MCF 10A (cell line): ENCODE measurements at places on chromosomes 4 and X. TPM values are rescaled to one million over a fixed set of nuclear protein-coding genes. Genes with fewer than 3 reads are reported as not detected.
A peak's percentile ranks its signal among the peaks of the same experiment; 100 is the strongest.

The PGAM4 gene
- not detected in 2 replicates for total RNA-seq

The FAM241A gene
- 8.2 and 10.9 TPM in 2 replicates for total RNA-seq

The ODAPH gene
- total RNA-seq: not detected in 2 replicates

The CCDC110 gene
- total RNA-seq: 0.47 TPM in 1 of 2 replicates, not detected in the other

The PNMA6F gene
- not detected in 2 replicates for total RNA-seq

The DSPP gene
- total RNA-seq: not detected in 2 replicates

The EMCN gene
- total RNA-seq: not detected in 2 replicates

The STARD8 gene
- total RNA-seq: 0.37 and 1.0 TPM in 2 replicates

DNA sequence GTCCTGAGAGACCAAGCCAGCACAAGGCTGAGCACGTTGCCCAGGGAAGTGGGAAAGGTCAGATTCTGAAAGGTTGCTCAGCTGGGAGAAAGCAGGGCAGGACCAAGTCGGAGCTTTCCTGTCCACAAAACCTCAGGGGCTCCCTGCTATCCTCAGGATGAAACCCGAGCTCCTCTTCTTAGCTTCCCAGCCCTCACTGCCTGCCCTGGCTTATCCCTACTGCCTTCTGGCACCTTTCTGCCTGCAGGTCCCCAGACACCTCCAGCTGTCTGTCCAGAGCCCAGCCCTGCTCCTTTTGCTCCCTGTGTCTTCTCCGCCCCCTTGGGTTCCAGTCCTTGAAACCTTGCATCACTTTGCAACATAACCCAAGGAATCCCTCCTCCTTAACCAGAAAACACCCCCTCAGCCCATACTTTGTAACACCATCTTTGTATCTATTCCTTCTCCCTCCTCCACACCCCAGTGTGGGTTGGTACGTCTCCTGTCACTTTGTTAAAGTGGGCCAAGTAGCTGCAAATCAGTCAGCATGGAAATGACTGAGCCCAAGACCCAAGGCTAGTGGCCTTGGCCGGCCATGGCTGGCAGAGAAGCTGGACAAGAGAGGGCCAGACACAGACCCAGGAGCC is 20.0 kb upstream of the PRRG3 start:
- DNase-seq: no peak

GRCh38 chr4:170716868-170717267 is 627.1 kb upstream of the AADAT start:
- no peak for DNase-seq

DNA sequence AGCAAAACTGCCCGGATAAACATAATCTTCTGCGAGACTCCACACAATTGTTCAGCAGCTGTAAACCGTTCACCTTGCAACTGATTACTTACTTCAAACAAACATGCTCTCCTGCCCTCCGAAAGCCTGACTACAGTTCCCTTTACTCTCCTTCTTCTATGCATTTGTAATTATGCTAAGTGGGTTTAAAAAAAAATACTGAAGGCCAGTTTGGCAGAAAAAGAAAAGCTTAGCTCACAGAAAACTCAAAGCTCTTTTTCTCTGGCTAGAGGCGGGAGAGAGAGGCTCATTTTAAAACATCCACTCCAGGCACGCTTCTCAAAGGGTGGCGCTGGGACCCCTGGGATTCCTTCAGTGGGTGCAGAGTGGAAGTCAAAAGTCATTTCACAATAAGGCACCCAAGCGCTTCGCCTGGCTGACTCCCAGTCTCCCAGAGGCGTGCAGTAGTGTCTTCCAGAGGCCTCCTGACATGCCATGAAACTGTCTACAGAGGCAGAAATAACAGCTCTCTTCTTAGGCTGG is 1.9 kb downstream of the DHRSX start:
- DNase-seq: no peak

DNA sequence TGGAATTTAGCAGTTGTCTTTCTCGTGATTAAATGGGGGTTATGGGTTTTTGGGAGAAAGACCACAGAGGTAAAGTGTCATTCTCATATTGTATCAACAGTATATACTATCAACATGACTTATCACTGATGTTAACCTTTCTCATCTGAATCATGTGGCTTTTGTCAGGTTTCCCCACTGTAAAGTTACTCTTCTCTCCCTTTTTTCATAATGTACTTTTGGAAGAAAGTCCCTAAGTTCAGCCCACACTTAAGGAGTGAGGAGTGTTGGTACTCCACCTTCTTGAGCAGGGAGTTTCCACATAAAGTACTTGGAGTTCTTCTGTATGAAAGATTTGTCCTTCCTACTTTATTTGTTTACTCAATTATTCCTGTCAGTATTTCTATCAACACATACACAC is 169.9 kb downstream of the ZNF330 start:
- no peak for DNase-seq

GRCh38 chr4:60729194-60729593 is 470.9 kb upstream of the ADGRL3 start:
- DNase-seq: no peak

DNA sequence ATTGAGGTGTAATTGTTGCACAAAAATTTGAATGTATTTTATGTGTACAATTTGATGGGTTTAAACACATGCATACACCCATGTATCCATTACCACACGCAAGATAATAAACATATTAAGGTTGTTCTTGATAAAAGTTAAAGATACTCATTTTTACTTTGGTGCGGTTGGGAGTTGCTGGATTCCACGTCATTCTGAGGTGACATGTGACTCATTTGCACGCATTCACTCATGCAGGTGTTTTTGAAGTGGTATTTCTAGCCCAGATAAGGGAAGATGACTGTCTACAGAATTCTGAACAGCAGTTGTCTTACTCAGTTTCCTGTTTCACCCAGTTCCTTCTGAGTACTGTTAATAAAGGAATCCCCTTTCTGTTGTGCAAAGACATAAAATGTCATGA is 142.0 kb downstream of the RTL3 start:
- DNase-seq: no peak

DNA sequence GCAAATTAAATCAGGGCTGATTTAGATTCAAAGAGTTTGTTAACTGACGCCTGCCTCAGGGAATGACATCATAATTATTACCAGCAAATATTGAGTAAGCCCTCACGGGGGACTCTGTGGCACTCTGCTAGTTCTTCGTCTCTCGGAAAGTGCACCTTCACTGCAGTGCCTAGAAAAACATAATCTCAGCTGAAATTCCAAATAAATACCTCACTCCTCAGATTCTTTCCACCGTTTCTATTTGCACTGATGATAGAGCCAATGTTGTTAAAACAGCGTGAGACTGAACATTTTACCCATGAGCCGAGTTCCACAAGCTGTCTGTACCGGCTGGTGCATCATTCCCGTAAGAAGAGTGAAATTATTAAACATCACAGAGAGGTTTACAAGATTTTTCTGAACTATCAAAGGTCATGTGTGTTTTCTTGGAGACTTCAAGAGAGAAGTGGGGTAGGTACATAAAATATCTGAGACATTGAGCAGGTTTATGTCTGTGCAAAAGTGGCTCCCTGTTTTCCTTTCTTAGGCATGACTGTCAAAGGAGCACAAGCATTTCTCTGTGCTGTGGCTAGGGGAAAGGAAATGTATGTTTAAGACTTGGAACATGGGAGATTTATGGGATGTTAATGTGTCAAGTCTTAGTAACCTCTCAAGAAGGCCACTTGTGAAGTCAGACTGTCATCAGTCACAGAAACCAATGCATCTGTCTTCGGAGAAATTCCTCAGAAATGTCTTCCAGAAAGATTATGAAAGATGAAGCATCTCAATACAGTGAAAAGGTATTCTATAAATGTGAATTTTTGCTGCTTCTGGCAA is 119.6 kb downstream of the CBLL2 start:
- DNase-seq: no peak

GRCh38 chr4:183200453-183200852 is 101.4 kb downstream of the WWC2 start:
- peak; percentile 91 for DNase-seq

DNA sequence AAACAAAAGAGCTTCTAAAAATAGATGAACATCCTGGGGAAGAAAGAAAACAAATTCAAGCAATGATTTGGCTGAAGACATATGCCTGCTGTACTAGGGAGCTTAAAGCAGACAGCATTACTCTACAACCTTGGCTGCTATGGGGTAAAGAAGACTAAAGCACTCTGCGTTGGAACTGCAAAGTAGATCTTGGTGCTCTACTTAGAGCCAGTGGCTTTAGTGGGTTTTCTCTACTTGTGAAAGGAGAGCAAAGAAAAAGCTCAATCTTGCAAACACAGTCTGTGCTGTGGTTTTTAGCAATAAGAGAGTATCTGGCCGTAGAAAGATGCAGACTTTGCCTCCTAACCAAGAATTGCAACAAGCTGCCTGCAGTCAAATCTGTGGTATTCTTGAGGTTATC is 334.7 kb upstream of the NDST3 start:
- DNase-seq: no peak
